Hair follicle dermal papilla cell (primary cell): ENCODE measurements at places on chromosomes 5 and 9. TPM values are rescaled to one million over a fixed set of nuclear protein-coding genes. Genes with fewer than 3 reads are reported as not detected.

Gene NME5
- total RNA-seq: 1.7 and 1.8 TPM in 2 replicates

Gene LCN15
- not detected in 2 replicates for total RNA-seq

Gene FAM221B
- total RNA-seq: not detected in 2 replicates

Gene ARHGEF37
- 1.9 and 2.4 TPM in 2 replicates for total RNA-seq

Gene PCDHB4
- total RNA-seq: 0.49 TPM in 2 replicates

Gene SELENOP
- 145 and 154 TPM in 2 replicates for total RNA-seq

Gene LMX1B
- total RNA-seq: under 0.01 TPM in 1 of 2 replicates, not detected in the other

Gene NUTM2G
- not detected in 2 replicates for total RNA-seq

Gene GARIN3
- not detected in 2 replicates for total RNA-seq

Gene PIP5K1B
- total RNA-seq: not detected in 2 replicates

Gene LRSAM1
- 18.5 and 20.0 TPM in 2 replicates for total RNA-seq

Gene PCDHGA7
- total RNA-seq: 7.2 and 7.5 TPM in 2 replicates

Gene ECSCR
- total RNA-seq: 1.8 TPM in 1 of 2 replicates, not detected in the other

Gene SLC46A2
- not detected in 2 replicates for total RNA-seq

Gene FGF18
- total RNA-seq: 0.12 and 0.16 TPM in 2 replicates

Gene EGFLAM
- total RNA-seq: 1.6 and 2.3 TPM in 2 replicates

Gene FBXL7
- total RNA-seq: 26.4 and 29.2 TPM in 2 replicates

Gene HK3
- total RNA-seq: not detected in 2 replicates

Gene C5orf58
- not detected in 2 replicates for total RNA-seq

Gene EPB41L4B
- 0.32 and 0.36 TPM in 2 replicates for total RNA-seq

Gene GRM6
- total RNA-seq: under 0.01 TPM in 1 of 2 replicates, not detected in the other

Gene BARX1
- not detected in 2 replicates for total RNA-seq

Gene BSPRY
- not detected in 2 replicates for total RNA-seq

Gene HDHD3
- total RNA-seq: 8.9 and 10.7 TPM in 2 replicates

Gene PCDHGB3
- total RNA-seq: 6.8 and 7.7 TPM in 2 replicates

Gene HMCN2
- 0.16 and 0.61 TPM in 2 replicates for total RNA-seq
